Left kidney (tissue), 8 donors: ENCODE measurements at places on chromosomes 13 and 19.

- DNase-seq = no peak
Measured at GRCh38 chr19:14408491-14409145, 10.5 kb downstream of the DDX39A start.

DNA sequence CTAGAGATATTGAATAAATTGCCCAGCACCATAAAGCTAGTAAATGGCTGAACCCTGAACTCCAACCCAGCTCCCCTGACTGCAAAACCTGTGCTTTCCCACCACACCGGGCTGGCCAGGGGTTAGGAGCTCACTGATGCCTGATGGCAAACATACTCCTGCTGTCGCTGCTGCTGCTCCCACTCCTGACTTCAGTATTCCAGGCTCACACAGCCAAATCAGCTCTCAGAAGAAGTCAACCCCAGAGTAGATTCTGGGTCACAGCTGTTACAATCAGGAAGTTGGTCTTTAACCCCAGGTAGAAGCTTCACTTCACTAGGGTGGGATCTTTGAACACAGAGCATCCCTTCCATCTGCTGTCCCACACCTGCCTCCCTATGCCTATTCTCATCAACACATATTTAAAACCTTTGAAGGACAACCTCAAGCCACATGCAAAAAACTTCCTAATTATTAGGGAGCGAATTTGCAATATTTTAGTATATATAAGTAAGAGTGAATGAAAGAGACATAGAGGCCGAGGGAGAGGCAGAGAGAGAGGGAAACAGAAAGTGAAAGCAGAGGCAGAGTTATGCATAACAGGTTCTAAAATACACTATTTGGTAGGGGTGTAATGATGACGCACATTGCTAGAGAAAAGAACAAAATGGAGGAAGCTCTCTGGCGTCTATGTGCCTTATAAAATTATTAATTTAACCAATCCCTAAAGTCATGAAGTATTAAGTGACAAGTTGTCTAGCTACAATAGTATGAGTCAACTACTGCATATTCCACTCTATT is 99.4 kb upstream of the SERP2 start:
- DNase-seq = no peak

- DNase-seq = no peak
Measured at GRCh38 chr13:101013245-101013644, 338.6 kb upstream of the TMTC4 start.

GRCh38 chr13:47046706-47047105 is 149.9 kb upstream of the HTR2A start:
- DNase-seq = no peak

- DNase-seq = peak; percentile 11
Measured at GRCh38 chr13:91804724-91805123, 406.3 kb downstream of the GPC5 start.

GRCh38 chr13:25432691-25433090 is 60.9 kb downstream of the ATP8A2 start:
- peak; percentile 50 for DNase-seq

GRCh38 chr19:35551091-35551810 is 5.8 kb downstream of the TMEM147 start:
- DNase-seq = no peak

- peak; percentile 30 for DNase-seq
Measured at GRCh38 chr13:65926750-65927171, 1303.4 kb downstream of the PCDH9 start.

DNA sequence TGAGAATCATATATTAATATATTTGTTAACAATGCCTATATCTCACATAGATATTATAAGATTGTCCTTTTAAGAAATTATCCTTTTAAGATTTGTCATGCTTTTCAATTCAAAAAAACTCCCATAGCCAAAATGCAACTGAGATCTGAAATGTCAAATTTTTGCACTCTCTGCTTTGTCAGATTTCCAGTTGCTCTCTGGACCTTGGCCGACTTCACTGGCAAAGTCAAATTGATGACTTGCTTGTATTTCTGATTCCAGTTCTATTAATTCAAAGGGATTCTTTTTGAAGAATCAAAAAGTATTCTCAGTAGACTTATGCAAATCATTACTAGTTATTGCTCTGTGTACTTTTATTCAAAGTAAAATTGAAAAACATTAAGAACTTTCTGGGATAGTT is 101.2 kb upstream of the SCEL start:
- no peak for DNase-seq

DNA sequence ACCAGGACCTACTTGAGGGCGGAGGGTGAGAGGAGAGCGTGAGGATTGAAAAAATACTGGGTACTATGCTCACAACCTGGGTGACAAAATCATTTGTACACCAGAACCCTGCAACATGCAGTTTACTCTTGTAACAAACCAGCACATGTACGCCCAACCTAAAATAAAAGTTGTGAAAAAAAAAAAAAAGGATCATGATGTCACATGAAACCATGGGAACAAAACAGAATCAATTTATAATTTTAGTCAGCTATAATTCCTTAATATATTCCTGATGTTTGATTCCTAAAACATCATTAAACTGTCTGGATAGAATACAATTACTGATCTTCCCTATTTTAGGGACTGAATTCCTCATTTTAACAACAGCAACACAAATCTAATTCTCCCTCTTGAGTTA is 160.6 kb upstream of the SPRY2 start:
- no peak for DNase-seq

DNA sequence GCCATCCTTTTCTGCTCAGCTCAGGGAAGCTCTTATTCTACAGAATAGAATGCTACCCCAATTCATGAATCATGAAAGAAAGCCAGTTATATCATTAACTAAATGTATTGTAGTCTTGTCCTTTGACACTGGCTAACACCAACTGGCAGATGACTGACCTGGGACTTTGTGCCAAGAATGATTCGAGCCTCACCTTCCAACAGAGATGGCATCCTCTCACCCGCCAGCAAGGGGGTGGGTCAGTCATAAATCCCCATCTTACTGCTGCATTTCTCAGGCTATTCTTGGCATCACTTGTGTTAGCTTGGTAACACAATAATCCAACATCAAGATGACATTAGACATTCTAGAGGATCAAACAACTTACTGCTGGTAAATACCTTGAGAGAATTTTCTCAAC is 1239.8 kb upstream of the MIR17HG start:
- no peak for DNase-seq

GRCh38 chr19:47111682-47112165 is 1.9 kb downstream of the ZC3H4 start:
- no peak for DNase-seq

- no peak for DNase-seq
Measured at GRCh38 chr19:5358173-5358800, 17.7 kb upstream of the PTPRS start.

GRCh38 chr19:4504891-4505569 is 13.3 kb downstream of the PLIN4 start:
- DNase-seq = no peak
